A549 treated with dexamethasone at 1 μM for 4 hours (cell line): ENCODE measurements at places on chromosomes 2 and 18. TPM values are rescaled to one million over a fixed set of nuclear protein-coding genes. Genes with fewer than 3 reads are reported as not detected.

ANKRD53 gene
- 0.11 to 0.28 TPM (median 0.20 TPM) in 4 of 5 replicates, not detected in the other for total RNA-seq

CNTNAP5 gene
- total RNA-seq, result not detected in 5 replicates

ZNF512 gene
- 18.2 to 21.6 TPM (median 19.3 TPM) in 5 replicates for total RNA-seq

TMEM198 gene
- total RNA-seq, result 0.56 to 1.2 TPM (median 1.1 TPM) in 5 replicates

FHOD3 gene
- total RNA-seq, result 2.5 to 3.3 TPM (median 2.6 TPM) in 5 replicates

TPRKB gene
- total RNA-seq, result 67.3 to 107 TPM (median 83.2 TPM) in 5 replicates

FAM124B gene
- 0.05 TPM in 1 of 5 replicates, not detected in the others for total RNA-seq

ADAM23 gene
- total RNA-seq, result 9.5 to 10.7 TPM (median 9.8 TPM) in 5 replicates

TCF4 gene
- total RNA-seq, result 1.3 to 2.5 TPM (median 2.1 TPM) in 5 replicates

PLGLB2 gene
- 0.11 to 0.37 TPM (median 0.18 TPM) in 3 of 5 replicates, not detected in the others for total RNA-seq

SFTPB gene
- total RNA-seq, result 0.09 to 0.22 TPM (median 0.16 TPM) in 4 of 5 replicates, not detected in the other

ARL4C gene
- 32.1 to 41.4 TPM (median 37.7 TPM) in 5 replicates for total RNA-seq

STRADB gene
- total RNA-seq, result 21.2 to 27.8 TPM (median 25.0 TPM) in 5 replicates

RGPD4 gene
- 0.02 to 0.07 TPM (median 0.04 TPM) in 5 replicates for total RNA-seq

MYOM1 gene
- total RNA-seq, result 0.07 to 0.30 TPM (median 0.25 TPM) in 5 replicates

FBXO41 gene
- total RNA-seq, result 3.9 to 5.6 TPM (median 4.4 TPM) in 5 replicates

ALPI gene
- total RNA-seq, result 0.02 to 0.05 TPM (median 0.04 TPM) in 3 of 5 replicates, not detected in the others

TFCP2L1 gene
- 18.1 to 32.0 TPM (median 31.5 TPM) in 5 replicates for total RNA-seq

MC5R gene
- total RNA-seq, result not detected in 5 replicates

FBXO36 gene
- total RNA-seq, result 0.84 to 1.6 TPM (median 1.3 TPM) in 5 replicates

UPP2 gene
- not detected in 5 replicates for total RNA-seq

SH3RF3 gene
- total RNA-seq, result 0.53 to 0.91 TPM (median 0.75 TPM) in 5 replicates
